ENCODE measurements at places on chromosomes 7 and 10.

- DNase-seq, result no peak
Measured at GRCh38 chr7:22333680-22334141, 23.2 kb downstream of the RAPGEF5 start.

DNA sequence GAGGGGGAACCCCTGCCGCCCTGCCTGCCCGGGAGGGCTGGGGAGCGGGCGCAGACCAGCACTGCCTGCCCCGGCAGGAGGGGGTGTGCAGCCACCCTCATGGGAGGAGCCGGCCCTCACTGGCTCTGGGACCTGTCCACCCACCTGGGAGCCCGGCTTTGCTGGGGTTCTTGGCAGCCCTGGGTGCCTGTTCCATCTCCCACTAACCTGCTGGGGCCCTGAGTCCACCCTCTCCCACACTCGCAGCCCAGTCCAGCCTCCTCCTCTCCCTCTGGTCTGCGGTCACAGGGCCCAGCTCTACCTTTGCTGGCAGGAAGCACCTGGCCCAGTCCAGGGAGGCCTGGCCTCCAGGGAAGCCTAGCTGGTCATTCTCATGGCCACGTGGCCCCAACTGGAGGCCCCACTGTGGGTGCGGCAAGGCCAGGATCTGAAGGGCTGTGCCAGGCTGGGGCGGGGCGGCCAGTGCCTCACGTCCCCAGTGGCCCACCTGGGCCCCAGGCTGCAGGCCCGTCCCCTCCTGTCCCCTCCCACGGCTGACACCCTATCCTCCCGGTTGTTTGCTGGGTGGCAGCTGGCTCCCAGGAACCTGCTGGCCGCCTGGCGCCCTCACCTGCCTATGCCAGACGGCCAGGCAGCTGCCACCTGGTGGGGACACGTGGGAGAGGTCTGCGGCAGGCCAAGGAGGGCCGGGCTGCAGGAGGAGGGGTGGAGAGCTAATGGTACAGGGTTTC lies at the start of gene TMEM184A:
TMEM184A (minus strand) TSS at position 393 of the 731 bp plus-strand sequence. CDS start 721 bp downstream, outside the sequence.
- no peak for DNase-seq

- no peak for DNase-seq
Measured at GRCh38 chr10:124472071-124472470, 10.4 kb downstream of the LHPP start.

GRCh38 chr7:29086545-29086944 lies 59.8 kb downstream of the CPVL start:
- no peak for DNase-seq

- no peak for DNase-seq
Measured at GRCh38 chr10:71679425-71679824, 40.2 kb downstream of the C10orf105 start.

DNA sequence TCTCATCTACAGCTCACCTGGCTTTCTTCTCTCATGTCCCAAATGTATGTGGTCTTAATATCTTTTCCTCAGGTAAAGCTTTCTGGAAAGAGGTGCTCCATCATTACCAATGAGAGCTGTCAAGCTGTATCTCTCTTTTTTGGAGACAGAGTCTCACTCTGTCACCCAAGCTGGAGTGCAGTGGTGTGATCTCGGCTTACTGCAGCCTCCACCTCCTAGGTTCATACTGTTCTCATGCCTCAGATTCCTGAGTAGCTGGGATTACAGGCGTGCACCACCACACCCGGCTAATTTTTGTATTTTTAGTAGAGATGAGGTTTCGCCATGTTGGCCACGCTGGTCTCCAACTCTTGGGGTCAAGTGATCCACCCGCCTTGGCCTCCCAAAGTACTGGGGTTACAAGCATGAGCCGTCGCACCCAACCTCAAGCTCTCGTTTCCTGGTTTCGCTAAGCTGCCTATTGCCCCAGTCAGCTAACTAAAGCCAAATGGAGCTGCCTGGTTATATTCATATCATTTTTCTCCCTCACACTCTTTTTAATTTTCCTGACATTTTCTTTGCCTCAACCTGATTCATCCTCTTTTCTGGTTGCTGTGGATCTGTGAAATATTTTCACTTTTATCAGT lies 60.5 kb downstream of the SUFU start:
- DNase-seq, result no peak

DNA sequence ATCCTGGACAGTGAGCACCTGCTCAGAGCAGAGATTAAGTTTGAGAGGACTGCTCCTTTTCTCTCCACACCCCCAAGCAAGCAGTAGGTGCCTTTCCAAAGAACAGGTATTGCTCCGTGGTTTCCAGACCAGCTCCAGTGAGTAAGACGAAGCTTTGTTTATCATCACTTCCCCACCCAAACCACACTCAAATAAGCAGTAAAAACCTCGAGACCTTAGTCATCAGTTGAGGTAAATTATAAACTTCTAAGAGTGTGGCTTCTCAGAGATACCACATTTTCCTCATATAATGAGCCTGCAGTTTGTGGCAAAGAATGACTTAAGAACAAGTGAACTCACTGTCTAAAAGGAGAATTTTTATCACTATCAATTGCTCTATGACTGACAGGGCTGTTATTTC lies 50.0 kb upstream of the GRB10 start:
- no peak for DNase-seq

GRCh38 chr7:88546808-88547207 lies 212.7 kb upstream of the ZNF804B start:
- peak; percentile 70 for DNase-seq

GRCh38 chr7:113856010-113856409 lies 62.8 kb downstream of the PPP1R3A start:
- no peak for DNase-seq

DNA sequence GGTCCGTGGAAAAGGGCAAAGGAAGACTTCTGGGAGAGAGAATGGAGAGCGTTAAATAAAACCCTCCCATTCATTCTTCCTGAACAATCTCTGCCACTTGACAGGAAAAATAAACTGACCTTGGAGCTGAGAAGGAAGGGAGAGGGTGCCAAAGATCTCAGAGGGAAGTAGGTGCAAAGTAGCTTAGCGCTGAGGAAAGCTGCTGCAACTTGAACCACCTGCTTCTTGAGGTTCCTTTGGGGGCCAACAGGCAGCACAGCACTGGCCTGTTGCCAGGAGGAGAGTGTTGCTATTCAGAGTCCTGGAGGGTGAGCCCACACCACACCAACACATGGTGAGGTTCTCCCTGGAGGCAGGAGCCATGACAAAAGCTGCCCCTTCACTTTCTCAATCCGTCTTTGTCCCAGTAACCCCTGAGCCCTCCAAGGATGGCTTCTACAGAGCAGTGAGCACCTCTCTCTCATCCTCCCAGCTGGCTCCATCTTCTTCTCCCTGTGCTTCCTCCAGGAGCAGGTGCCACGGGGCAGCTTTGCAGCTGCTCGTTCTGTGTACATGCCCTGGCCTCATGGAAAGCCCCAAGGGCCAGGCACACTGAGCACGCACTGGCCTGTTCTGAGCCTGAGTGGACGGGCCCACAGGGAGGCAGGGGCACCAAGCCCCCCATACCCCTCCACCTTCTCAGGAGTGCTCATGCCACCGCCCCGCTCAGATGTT lies 101.3 kb downstream of the STRA8 start:
- DNase-seq, result no peak

- no peak for DNase-seq
Measured at GRCh38 chr7:41640487-41640886, 62.4 kb downstream of the INHBA start.

DNA sequence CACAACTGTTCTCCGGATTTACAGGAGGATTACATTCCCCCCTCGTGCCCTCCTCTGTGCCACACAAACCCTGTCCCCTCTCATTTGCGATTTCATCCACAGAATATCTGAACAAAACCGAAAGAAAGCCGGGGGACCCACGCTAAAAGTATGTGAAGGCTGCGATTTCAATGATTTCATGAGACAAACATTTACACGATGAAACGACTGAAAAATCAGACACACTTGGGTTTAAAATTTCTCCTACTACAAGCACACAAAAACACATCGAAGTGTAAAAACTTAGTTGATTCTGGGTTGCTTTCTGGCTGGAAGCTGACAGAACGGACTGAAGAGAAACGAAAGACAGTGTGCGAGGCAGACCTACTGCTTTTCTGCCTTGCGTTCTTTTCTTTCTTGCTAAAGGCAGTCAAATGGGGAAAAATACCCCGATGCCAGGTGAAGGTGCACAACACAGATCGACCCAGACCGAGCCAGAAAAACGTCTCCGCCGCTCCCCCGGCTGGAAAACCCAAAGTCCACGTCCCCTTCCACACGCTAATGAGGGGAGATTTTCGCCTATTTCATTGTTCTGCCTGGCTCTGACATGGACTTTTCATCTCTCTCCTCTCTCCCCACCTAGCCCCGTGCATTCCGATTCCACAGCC lies 1.2 kb downstream of the HIPK2 start:
- DNase-seq, result peak; percentile 68

- DNase-seq, result no peak
Measured at GRCh38 chr10:78914060-78914378, 154.7 kb upstream of the ZMIZ1 start.

GRCh38 chr10:95401704-95402469 lies 111.1 kb upstream of the PDLIM1 start:
- DNase-seq, result no peak

GRCh38 chr10:62109587-62110293 lies 158.9 kb downstream of the RTKN2 start:
- DNase-seq, result no peak

DNA sequence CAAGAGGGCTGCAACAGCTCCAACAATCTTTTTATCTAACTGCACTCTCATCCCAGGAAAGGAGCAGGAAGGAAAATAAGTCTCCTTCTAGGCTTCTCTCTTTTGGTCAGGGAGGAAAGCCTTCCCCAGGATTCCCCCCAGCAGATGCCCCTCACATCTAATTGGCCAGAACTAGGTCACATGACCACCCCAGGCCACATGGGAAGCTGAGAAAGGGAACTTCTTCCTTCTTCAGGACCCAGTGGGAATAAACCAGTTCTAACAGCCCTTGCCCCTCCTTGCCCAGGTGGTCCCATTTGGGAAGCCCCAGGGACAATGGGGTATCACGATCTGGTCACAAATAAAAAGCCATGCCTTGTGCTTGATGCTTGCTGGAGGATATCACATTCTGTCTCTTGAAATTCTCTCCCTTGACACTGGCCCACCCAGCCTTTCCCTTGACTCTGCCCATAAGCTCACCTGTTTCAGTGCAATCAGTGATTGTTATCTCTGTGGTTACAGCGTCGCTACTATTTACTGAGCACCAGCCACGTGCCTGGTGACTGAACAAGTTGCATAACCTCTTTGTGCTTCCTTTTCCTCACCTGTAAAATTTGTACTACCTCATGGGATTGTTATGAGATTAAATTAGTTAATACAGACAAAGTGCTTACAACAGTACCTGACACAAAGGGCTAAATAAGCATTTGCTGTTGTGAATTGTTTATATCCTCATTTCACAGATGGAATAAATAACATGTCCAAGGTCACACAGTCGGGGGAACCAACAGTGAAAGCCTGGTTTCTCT lies 9.0 kb upstream of the TACR2 start:
- no peak for DNase-seq

DNA sequence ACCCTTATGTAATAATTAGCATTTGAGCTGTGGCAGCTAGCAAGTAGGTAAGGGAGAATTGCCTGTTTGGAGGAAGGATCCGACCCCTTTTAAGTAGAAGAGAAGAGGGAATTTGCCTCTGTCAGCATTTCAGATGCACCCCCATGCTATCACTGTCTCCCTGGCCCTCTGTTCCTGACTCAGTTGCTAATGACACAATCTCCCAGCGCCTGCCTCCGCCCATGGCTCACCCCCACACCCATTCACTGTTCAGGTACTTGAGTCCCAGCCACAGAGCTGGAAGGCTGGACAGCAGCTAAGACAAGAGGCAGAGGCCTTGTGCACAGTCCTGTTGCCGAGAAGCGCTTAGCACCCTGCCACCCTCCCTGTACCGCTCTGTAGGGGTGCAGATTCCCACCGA lies 512.3 kb upstream of the GALNT17 start:
- DNase-seq, result no peak

DNA sequence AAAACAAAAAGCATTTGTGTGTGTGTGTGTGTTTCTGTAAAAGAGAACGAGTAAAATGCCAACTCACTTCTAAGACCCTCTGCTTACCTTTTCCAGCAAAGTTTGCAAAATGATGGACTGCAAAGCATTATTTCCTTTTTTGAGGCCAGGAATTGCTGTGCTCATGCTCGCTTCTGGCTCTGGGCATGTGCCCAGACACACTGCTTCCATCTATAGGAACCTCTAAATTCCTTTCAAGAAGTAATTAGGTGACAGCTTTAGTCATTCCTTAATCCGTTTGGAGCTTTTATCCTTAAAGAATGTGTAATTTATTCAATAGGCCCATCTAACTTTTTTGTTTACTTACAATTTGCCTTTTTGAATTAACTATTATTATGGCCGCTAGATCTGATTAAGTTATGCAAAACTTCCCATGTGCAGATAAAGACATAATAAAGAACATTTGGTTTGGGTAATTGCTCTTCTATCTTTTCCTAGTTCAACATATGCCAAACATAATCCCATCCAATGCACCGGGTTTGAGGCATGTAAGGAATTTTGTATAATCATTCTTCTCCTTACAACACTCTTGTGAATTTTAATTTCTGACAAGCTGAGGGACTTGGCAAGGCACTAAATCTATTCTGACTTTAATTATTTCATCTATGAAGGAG lies 34.7 kb downstream of the A1CF start:
- DNase-seq, result no peak

DNA sequence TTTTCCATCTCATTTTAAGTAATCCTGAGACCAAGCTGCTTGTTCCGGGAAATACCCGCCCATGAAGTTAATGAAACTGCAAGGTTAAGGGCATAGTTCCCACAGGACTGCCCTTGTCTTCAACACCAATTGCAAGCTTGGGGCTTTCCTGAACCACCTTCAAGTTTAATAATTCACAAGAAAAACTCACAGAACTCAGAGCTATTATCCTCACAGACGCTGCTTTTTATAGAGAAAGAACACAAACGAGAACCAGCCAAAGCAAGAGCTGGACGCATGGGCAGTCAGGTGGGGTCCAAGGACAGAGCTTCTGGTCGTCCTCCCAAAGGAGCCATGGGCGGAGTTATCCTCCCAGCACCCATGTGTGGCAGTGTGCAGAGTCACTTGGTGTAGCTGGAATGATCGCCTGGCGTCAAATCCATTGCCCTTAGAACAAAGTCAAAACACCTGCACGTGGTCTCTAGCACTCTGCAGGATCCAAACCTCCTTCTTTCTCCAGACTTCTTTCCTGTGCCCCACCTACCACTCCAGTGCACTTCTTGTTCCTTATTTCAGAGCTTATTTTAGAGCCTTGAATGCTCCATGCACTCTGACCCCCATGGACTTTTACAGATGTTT lies 56.7 kb downstream of the SNX10 start:
- no peak for DNase-seq

DNA sequence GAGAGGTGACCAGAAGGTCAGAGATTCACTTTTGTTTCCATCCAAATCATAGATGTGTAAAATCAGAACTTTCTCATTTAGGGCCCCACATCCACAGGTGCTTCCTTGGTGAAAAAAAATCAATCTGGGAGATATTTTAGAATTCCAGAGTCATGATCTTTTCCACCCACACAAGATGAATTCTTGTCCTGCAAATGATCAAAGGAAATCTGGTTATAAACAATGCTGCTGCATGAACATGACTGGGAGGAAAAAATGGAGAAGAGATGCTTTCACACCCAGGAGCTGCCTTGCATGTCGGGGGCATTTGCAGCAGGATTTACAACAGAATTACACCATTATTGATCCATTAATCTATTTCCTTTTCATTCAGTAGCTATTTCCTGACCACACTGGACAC lies 106.5 kb upstream of the TMEM72 start:
- no peak for DNase-seq

- DNase-seq, result peak; percentile 94
Measured at GRCh38 chr10:101060951-101061623, 702 bp upstream of the KAZALD1 start.

Data from RKO (cell line).